Urinary bladder (tissue), 4 donors: ENCODE measurements at places on chromosomes 5 and 9. TPM values are rescaled to one million over a fixed set of nuclear protein-coding genes. Genes with fewer than 3 reads are reported as not detected.
A peak's percentile ranks its signal among the peaks of the same experiment; 100 is the strongest.

DNA sequence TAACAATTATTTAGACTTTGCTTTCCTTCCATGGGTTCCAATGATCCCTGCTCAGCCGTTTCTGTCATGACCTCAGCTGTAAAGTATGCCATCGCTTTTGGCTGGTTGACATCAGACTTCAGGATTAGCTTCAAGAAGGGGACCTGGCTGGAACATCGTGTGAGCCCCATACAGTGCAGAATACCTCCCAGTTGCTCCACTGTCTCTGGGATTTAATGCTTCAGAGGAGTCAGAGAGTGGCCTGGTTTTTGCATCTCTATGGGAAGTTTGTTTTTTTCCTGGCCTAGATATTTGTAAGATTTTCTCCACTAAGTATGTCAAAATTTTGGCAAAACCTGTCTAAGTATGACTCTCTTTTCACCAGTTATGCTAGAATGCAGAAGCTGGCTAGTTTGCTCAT lies 216.9 kb downstream of the GABBR2 start:
- DNase-seq = no peak

DNA sequence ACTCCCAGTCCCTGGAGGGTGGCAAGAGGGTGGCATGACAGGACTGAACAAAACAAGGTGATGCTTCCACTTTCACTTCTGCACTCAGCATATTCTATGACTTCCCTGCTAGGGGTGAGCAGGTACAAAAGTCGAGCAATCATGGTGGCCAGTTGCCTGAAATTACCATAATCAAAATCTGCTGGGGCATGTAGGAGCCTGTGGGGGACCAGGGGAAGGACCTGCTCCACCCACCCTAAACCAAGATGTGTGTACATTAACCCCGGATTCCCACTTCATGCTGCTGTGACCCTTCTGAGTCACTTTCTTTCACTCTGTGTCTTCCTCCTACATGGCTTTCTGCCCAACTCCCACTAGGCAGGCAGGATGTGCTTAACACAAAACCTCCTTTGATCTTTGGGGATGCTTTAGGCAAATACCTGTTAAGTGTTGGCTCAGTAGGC lies 73.3 kb upstream of the PHF24 start:
- no peak for DNase-seq

- DNase-seq = no peak
Measured at GRCh38 chr9:20216438-20216837, 405.9 kb downstream of the MLLT3 start.

Gene SHISAL2B
- not detected for total RNA-seq

DNA sequence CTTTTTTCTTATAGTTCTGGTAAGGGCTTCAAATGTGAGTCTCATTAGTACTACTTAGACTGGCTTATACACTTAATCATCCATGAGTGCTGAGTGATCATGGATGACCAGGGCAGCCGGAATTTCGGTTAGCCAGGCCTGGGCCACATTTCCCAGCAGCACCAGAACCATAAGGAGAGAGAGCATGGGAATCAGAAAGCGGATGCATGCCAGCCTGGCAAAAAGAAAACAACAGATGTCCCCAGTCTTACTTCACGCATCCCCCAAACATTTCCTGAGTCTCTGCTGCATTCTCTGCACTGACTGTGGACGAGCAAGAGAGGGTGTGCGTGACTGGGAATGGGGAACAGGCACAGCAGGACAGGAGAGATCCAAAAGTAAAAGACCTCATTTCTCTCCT lies 371.1 kb upstream of the ZNF608 start:
- no peak for DNase-seq

Gene APBA1
- total RNA-seq = 12.4 TPM

DNA sequence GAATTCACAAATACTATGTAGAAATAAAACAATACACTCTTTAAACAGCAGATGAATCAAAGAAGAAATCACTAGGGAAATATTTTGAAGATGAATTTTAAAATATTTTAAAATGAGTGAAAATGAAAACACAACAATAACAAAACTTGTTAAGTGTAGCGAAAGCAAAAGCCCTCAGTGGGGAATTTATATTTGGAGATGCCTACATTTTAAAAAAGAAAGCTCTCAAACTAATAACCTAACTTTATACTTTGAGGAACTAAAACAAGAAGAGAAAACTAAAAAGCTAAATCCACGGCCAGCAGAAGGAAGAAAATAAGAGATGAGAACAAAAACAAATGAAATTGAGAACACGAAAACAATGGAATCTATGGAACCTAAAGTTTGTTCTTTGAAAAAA lies 22.7 kb downstream of the SPDL1 start:
- DNase-seq = no peak

- no peak for DNase-seq
Measured at GRCh38 chr5:92505145-92505544, 1075.9 kb downstream of the NR2F1-AS1 start.

DNA sequence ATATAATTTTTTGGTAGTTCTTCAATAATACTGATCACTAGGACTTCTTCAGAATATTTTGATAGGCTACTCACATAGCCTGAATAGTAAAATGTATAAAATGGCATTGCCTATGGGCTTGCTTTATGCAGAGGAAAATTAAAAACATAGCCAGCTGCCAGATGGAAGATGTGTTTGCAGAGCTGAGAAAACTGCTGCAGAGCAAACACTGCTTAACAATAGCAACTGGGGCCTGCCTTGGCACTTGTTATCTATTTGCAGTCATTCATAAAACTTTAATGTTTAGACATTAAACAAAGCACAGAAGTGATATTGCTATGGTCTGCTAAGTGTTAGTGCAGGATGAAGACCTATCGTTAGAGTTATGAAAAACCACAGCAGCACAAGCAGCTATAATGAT lies 151.5 kb upstream of the SMC2 start:
- DNase-seq = no peak

- DNase-seq = no peak
Measured at GRCh38 chr5:126450346-126450745, 27.1 kb downstream of the GRAMD2B start.

Gene ELAVL2
- total RNA-seq = 14.8 TPM

Gene KCNMB1
- 10.8 TPM for total RNA-seq

GRCh38 chr5:138032028-138032571 lies 779 bp downstream of the FAM13B start:
- DNase-seq = peak; percentile 31

- DNase-seq = no peak
Measured at GRCh38 chr9:110356639-110357395, 19.2 kb upstream of the TXNDC8 start.

- DNase-seq = no peak
Measured at GRCh38 chr5:102975457-102976182, 144.3 kb downstream of the GIN1 start.

DNA sequence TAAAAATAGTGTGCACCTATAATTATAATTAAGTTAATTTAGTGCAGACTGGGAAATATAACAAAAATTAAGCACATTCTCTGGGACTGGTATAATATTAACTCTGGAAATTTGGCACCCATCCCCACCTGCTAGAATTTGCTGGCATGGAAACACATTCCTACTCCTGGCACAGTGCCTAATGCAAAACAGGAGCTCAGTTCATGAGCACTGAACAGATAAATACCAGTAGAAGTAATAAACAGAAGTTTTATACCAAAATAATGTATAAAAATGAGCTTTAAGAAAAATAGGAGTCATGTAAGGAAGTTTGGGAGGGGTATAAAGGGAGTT lies 23.7 kb upstream of the NPR3 start:
- no peak for DNase-seq

Gene SLC23A1
- total RNA-seq = not detected

Gene CDC23
- total RNA-seq = 44.1 TPM

- DNase-seq = no peak
Measured at GRCh38 chr5:139646111-139646510, 2.0 kb upstream of the CXXC5 start.

DNA sequence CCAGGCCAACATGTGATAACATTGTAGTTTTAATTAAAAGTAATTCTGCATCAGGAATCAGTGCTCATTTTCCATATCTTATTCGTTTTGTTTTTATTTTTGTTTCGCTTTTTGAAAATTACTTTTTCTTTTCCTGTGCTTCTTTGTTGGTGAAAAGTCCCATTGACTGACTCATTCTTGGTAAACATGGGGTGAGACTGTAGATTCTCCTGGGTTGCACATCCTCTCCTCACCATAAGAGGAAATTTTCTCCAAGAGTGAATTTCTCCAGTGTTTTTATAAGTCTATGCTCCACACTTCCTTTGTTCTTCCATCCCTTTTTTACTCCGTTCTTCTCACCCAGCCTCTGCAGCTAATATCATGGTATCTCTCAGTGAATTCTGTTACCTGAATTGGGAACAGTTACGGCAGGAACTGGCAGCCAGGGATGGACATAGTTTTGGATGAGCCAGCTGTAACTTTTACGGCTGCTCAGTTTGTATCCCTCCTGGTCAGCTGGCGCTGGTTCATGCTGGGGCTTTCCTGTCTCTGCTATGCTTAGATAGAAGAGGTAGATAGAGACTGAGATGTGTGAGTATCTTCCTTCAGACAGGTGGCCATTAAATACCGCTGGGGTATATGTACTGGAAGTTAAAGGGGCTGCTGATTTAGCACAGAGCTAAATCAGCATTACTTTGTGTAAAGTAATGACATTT lies 80.0 kb downstream of the MAN2A1 start:
- DNase-seq = no peak

DNA sequence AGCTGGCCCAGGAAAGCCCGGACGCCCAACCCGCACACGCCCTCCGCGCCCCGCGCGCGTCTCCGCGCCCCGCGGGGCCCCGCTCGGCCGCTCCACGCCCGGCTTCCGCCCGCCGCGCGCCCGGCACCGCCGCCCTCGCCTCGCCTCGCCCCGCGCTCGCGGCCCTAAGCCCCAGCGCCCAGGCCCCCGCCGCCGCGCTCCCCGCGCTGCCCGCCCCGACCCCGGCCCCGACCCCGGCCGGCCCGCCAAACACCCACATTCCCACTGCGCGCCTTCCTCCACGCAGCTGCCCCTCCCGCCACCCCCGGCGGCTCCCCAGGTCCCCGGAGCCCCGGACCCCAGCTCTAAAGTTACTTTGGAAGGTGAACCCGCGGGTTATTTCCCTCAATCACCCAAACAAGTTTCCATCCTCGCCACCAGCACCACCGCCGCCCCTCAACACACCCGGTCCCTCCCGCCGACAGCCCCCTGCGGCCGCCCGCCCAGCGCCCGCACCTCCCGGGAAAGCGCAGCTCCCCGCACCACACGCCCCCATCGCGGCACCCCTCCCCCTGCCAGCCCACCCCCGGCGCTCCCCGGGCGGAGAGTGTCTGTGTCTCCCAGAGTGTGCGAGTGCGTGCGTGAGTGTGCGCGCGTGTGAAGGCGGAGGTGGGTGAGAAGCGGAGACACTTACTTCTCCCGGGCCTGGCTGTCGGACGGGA lies 439 bp downstream of the SSBP2 start:
- no peak for DNase-seq
